Thoracic aorta (tissue), 2 donors: ENCODE measurements at places on chromosomes 7 and 10. TPM values are rescaled to one million over a fixed set of nuclear protein-coding genes. Genes with fewer than 3 reads are reported as not detected.

The MSANTD7 gene
- total RNA-seq = 10.6 TPM

DNA sequence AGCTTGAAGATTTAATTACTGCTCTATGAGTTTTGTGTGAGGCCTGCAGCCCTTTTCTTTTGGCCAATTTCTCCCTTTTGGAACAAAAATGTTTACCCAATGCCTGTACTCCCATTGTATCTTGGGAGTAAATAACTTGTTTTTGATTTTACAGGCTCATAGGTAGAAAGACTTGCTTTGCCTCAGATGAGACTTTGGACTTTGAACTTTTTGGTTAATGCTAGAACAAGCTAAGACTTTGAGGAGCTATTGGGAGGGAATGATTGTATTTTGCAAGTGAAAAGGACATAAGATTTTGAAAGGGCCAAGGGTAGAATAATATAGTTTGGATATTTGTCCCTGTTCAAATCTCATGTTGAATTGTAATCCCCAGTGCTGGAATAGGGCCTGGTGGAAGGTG lies 152.0 kb downstream of the MAGI2 start:
- H3K27me3 ChIP-seq = no peaks in the 10 kb centered on the region
- H3K27ac ChIP-seq = no peak overlapping the region
- H3K4me3 ChIP-seq = no peak overlapping the region
- no peaks in the 10 kb centered on the region for H3K4me1 ChIP-seq
- no peak for DNase-seq

- no peak overlapping the region for H3K4me3 ChIP-seq
- H3K36me3 ChIP-seq = no peaks in the 10 kb centered on the region
- no peaks in the 10 kb centered on the region for H3K27me3 ChIP-seq
- H3K27ac ChIP-seq = no peak overlapping the region
- no peak for DNase-seq
- H3K4me1 ChIP-seq = no peaks in the 10 kb centered on the region
Measured at GRCh38 chr10:71344993-71345480, 26.0 kb downstream of the SLC29A3 start.

GRCh38 chr10:79186486-79187120 lies 117.8 kb downstream of the ZMIZ1 start:
- peaks cover 54% of the 10 kb centered on the region for H3K4me1 ChIP-seq
- peaks cover 7% of the 10 kb centered on the region for H3K36me3 ChIP-seq

- H3K27me3 ChIP-seq = peaks cover 10% of the 10 kb centered on the region
- DNase-seq = no peak
- no peak overlapping the region for H3K27ac ChIP-seq
- H3K4me3 ChIP-seq = peak overlapping the region; percentile 63
- peaks cover 22% of the 10 kb centered on the region for H3K36me3 ChIP-seq
- peaks cover 35% of the 10 kb centered on the region for H3K4me1 ChIP-seq
Measured at GRCh38 chr7:101162551-101163278, 2.7 kb downstream of the VGF start.

- no peak overlapping the region for H3K4me3 ChIP-seq
- H3K27ac ChIP-seq = no peak overlapping the region
- H3K4me1 ChIP-seq = no peaks in the 10 kb centered on the region
- DNase-seq = no peak
- no peaks in the 10 kb centered on the region for H3K36me3 ChIP-seq
- no peaks in the 10 kb centered on the region for H3K27me3 ChIP-seq
Measured at GRCh38 chr7:82985144-82985802, 177.4 kb downstream of the PCLO start.

The GPR15LG gene
- total RNA-seq = not detected

The COPS6 gene
- 76.2 TPM for total RNA-seq

- H3K36me3 ChIP-seq = no peaks in the 10 kb centered on the region
- no peak overlapping the region for H3K27ac ChIP-seq
- no peaks in the 10 kb centered on the region for H3K27me3 ChIP-seq
- no peak for DNase-seq
- H3K4me1 ChIP-seq = no peaks in the 10 kb centered on the region
Measured at GRCh38 chr10:125584954-125585353, 98.0 kb downstream of the TEX36 start.
